ENCODE measurements at places on chromosomes 7 and 10.

DNA sequence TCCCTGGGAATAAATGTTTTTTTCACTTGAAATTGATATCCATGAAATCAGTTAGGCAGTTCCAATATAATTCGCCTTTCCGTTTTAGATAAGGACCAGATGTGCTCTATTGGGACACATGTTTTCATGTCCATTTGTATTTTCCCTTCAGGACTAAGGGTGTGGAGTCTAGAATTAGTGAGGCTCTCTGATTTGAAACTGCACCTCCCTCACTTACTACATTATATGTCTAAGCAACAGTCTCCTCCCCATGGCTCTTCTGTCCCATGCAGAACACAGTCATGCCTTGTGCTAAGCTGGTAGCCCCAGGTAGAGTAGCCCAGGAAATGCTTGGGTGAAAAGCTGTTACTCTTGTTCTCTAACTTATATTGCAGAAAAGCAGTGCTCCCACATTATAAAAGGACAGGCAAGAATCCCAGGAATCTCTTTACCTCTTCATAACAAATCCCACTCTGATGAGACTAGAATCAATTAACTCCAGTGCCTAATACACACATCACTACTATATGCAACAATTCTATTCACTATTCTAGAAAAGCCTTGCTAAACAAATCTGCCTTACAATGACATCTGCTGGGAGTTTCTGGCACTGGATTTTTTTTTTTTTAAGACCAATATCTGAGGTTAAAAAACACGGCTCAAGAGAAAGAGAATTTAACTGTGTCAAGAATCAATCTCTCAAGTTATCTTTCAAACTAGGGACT is 293.9 kb downstream of the SNX13 start:
- no peak for DNase-seq

- no peak for DNase-seq
These were observed 230.9 kb downstream of the ZEB1 start for GRCh38 chr10:31549896-31550295.

DNA sequence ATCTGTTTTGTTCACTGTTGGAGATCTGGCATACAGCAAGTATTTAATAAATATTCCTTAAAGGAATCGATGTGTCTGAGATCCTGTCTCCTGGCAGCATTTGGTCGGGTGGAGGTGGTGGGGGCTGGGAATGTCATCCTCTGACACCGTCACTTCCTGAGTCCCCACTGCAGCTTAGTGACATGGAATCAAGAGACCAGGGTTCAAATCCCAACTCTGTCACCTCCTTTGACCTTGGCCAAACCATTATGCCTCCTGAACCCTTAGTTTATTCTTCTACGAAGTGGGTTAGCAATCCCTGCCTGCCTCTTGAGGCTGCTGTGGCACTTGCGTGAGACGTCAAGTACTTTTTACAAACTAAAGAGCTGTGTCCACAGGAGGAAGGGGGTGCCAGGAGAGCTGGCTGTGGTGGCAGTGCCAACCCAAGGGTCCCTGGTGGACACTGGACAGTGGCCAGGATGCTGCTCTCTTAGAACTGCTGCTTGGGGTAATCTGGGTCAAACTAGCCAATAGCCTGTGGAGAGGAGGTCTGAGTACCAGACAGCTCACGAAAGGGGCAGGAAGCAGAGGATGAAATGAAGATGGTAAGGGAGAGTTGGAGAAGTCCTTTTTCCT is 8.0 kb upstream of the ZMIZ1 start:
- DNase-seq = no peak

DNA sequence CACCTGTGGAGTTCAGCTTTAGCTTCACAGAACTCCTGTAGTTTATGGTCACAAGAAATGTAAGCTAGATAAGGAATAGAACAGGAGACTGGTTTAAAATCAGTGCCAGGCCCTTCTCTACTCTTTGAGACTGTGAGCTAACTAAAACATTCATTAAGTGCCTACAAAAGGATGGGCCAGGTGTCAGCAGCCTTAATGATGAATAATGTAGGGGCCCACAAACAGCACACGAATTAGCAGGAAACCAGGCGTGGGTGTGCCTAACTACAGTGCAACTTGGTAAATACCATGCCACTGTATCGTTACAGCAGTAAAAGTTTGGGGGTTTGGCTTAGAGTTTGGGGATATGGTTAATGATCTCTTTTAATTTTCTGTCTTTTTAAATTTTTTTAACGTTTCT is 6.1 kb upstream of the ABLIM1 start:
- DNase-seq = no peak

DNA sequence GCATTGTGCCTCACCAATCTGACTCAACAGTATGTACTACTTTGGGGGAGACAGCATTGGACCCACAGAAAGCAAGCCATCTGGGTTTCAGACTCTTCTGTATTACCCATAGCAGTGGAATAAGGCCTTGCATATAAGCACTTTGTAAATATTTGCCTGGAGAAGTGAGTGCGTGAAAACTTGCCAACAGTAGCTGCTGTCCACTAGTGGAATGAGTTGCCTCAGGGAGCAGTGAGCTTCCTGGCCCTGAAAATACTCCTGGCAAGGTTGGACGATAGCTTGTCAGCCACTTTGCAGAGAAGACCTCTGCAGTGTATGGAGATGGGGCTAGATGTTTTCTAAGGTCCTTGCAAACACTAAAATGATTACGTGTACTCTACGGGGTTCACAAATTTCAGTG is 21.6 kb downstream of the GARS1 start:
- no peak for DNase-seq

DNA sequence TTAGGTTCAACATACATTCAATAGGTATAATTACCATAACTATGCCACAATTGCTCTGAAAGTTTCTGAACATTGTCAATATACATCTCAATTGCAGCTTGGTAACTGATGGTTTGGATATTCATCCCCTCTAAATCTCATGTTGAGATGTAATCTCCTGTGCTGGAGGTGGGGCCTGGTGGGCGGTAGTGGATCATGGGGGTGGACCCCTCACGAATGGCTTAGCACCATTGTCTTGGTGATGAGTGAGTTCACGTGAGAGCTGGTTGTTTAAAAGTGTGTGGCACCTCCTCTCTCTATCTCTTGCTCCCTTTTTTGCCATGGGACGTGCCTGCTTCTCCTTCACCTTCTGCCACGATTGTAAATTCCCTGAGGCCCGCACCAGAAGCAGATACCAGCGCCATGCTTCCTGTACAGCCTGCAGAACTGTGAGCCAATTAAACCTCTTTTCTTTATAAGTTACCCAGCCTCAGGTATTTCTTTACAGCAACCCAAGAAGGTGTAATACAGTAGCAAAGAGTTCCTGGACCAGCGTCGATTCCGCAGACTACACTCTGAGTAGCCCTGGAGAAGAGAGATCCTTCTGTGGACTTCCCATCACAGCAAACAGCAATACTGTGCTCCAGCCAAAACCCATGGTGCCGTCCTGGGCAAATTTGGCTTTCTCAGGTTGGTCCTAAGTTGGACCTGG is 83.8 kb upstream of the GRB10 start:
- DNase-seq = no peak

- DNase-seq = no peak
These were observed 67.5 kb downstream of the NT5C2 start for GRCh38 chr10:103125323-103126267.

DNA sequence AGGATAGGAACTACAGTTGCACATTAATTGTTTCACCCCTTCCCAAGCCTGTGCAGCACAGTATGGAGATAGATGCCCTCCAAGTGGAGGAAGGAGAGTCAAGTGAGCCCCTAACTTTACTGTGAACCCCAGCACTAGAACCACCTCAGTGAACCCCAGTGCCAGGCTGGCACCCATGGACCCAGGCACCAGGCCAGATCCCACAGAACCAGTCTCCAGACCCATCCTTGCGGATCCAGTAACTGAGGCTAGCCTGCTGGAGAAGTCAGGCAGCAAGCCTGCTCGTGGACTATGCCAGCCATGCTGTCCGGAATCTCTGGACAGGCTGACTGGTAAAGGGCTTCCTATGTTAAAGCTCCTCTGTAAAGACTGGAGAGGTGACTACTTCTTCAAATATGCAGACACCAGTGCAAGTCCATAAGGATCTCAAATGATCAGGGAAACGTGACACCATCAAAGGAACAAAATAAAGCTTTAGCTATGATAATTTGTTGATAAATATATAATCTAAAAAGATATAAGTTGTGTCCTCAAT is 27.7 kb downstream of the SHOC2 start:
- DNase-seq = no peak

GRCh38 chr10:36720895-36721294 is 404.5 kb upstream of the ANKRD30A start:
- no peak for DNase-seq

DNA sequence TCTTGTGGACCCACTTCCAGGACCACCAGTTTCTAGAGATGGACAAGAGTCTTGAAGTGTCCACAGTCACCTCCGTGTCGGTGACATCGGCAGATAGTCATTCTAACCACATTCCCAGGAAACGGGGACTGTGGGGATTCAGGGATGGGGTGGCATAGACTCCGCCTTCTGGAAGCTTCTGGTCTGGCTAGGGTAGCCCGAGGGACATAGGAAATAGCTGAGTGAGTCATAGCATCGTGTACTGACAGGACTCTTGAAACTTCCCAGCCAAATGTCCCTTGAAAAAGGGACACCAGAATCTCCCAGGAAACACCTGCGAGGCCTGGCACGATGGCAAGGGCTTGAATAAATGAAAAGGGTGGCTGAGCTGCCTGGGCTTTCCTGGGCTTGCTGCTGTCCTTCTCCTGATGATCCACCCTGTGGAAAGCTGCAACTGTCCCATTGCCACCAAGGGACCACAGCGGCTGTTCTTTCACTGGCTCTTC is 84.1 kb upstream of the LRRC4 start:
- DNase-seq = no peak

GRCh38 chr7:145986248-145986874 is 130.2 kb upstream of the CNTNAP2 start:
- DNase-seq = no peak

DNA sequence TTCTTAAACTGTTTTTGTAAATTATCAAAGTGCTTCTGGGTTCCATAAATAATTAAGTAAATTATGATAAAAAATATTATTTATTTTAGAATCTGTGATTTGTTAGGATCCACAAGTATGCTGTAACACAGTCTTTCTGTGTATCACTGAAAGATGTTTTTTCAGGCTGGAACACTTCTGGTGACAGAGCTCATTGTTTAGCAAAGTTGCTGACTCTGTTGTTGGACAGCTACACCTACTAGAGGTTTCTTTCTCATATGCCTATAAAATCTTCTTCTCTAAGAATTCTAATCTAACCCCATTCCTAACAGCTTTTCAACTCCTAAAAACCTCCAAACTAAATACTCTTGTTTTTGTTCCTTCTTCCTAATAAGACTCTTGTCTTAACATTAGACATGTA is 176.8 kb downstream of the THSD7A start:
- DNase-seq = no peak

DNA sequence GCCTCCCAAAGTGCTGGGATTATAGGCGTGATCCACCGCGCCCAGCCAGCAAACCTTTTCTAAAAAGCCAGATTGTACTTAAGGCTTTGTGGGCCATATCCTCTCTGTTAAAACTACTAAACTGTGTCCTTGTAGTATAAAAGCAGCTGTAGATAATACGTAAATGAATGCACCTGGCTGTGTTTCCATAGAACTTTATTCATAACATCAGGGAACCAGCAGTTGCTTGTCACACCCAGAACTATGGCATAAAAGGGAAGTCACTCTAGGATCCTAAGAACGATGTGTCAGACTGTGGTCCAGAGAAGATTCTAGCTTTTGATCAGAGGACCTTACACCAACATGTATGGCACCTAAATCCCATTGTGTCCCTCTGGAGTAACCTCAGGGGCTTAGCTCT is 63.0 kb downstream of the DENND2A start:
- DNase-seq = no peak

DNA sequence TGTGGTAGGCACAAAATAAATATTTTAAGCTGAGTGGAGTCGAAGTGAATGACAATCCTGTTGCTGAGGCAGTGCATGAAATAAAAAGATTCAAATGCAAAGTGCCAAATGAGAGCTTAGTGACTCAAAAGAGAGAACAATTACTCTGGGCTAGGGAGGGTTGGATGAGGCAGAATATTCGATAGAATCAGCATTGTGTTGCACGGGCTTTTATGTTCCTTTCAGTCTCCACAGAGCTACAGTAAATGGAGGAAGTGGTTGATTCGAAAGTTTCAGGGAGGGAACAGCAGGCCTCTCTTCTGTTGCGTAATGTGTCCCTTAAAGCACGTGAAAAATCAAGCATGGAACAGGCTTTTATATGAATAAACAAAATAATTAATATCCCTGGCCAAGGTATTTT is 599.3 kb upstream of the CELF2 start:
- no peak for DNase-seq

DNA sequence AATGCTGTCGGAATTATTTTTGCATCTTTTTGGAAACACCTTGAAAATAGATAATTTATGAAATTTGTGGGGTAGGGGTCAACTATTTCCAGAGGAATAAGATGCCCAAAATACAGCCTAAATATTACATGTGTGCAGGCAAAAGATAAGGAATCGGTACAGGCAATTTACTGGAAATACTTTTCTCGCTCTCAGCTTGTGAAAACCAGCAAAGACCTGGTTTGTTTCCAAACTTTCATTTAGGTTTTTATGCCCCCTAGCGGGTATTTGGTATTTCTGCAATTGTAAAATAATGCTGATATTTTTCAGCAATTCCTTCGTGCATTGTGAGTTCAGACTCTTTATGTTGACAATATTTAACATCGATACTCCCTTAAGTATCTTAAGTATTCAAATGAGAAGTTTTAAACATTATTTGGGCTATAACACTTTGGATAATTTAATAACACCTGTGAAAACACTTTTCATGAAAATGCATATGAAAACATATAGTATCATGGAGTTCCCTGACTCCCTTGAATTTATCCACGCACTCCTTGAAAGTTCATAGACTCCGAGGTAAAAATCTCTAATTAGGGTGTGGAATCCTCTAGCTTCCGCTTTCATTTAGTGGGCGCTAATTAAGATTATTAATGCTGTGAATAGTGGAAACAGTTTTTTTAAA is 132.4 kb downstream of the TSPAN12 start:
- no peak for DNase-seq

GRCh38 chr10:106991091-106991490 is 173.4 kb downstream of the SORCS1 start:
- no peak for DNase-seq

DNA sequence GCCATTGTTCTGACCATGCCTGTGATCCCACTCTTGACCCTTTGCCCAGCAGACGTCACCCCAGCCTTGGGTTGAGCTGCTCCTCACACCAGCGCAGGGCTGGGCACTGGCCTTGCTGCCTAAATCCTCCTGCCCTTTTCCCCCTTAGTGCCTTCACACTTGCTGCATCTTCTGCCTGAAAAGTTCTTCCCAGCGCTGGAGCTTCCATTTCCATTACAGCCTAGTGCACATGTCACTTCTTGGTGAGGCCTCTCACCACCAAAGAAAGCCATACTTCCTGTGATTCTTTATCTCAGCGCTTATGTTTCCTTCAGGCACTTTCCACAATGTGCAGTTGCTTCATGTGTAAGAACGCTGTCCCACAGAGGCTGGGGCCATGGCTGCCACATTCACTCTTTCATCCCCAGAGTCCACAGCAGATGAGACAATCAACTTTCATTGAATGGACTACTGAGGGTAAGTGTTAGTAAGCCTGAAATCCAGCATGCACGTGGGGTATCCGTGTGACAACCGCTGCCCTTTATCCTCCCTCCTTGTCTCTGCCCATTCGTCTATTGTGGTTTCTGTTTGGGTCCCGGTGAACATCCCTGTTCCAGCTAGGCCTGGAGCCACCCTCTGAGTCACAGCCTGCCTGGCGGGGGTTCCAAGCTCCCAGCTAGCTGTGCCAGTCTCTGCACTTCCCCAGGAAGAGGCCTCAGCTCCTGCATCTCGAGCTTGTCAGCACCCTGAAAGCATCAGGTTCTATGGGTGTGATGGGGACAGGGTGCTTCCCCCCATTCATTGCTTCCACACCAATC is 37.3 kb downstream of the ADRA2A start:
- DNase-seq = no peak

GRCh38 chr7:96300986-96301385 is 20.9 kb downstream of the SLC25A13 start:
- DNase-seq = no peak
